ENCODE measurements at places on chromosomes 16 and 17.

DNA sequence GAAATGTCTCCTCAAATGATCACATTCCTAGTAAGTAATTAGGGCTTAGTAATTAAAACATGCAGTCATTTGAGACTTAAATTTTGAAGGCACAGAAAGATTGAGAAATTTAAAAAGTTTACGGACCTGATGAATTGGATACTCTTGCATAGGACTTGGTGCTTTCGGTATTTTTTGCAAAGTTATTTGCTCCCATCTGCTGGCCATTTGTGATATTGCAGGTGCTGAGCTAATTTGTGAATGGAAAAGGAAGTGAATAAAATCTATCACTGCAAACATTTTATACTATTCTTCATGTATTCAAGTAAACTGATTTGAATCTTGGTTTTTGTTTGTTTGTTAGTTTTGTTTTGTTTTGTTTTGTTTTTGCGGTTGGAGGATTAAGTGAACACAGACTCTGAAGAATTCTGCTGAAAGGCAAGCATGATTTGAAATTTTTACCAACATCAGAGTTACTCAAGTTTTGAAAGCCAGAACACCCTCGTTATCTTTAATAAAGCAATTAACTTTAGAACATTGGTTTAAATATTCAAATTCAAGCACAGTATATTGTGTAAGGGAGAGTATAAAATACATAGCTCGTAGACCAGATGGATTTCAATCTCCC is 689.5 kb upstream of the RBFOX1 start:
- peak; percentile 3 for DNase-seq

- DNase-seq, result peak; percentile 11
These were observed 8.9 kb upstream of the ULK2 start for GRCh38 chr17:19876529-19877161.

GRCh38 chr16:65697521-65697920 is 575.7 kb upstream of the CDH11 start:
- no peak for DNase-seq

DNA sequence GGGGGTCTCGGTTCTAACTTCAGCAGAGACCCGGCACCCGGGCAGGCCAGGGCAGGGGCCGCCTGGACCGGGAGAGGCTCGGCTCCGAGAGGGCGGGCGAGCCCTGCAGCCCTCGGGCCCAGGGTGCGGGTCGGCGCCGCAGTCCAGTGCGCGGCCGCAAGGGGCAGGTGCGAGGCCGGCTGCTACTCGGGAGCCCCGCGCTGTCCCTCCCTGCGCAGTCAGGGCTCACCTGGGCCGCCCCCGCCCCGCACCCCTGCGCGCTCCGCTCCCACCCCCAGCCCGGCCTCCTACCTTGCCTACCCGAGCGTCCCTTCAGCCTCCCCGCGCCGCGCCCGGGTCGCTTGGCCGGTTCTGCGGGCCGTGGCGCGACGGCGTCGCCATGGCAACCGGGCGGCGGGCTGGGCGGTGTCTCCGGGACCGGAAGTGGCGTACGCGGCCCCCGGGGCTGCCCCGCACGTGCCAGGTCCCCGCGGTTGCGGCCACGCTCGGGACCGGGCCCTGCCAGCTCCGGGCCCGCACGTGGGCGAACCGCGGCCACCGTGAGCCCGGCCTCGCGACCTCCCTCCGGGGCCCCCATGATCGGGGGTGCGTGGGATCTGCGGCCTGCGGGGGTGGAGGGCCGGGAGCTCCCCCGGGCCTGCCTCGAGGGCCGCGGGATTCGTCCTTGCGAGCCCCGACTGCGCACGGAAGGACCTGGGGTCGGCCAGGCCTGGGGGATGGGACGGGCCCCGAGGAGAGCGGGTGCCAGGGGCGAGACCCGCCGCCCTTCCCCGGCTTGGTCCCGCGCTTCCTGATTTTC is at the start of gene CYB561:
Gene CYB561, minus strand, starts transcription at position 353 of the 799 bp plus-strand sequence. CDS start 8,759 bp downstream, outside the sequence.
- DNase-seq, result peak; percentile 26

DNA sequence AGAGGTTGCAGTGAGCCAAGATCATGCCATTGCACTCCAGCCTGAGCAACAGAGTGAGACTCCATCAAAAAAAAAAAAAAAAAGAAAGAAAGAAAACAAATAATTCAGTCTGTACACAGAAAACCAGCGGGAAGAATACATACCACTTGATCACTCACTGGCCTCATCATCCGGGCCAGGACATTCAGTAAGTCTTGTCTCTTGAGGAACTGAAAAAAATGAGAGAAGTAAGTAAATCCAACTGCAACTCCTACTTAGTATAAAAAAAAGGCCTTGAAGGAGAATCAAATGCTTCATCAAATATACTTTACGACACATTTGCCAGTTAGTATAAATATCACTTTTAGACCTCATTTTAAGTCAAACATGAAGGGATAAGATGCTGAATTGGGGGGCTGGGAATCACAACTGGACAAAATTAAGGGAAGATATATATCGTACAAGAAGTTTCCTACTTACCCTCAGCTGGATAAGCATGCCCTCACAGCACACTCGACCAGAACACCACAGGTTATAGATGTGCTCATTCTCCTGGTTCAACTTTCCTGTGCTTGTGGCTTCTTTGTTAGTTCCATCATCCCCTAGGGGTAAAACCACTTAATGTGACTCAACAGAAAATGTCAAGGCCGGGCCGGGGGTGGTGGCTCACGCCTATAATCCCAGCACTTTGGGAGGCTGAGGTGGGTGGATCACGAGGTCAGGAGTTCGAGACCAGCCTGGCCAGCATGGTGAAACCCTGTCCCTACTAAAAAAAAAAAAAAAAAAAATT is 12.4 kb downstream of the CCDC47 start:
- no peak for DNase-seq

GRCh38 chr17:81487487-81488275 is 24.9 kb downstream of the ACTG1 start:
- peak; percentile 67 for DNase-seq

All from stimulated activated CD8-positive, alpha-beta memory T cell treated with anti-CD3 and anti-CD28 coated beads, Interleukin-7, amount 100 ng/mL, for 1 hour (primary cell).